ENCODE measurements at places on chromosomes 2 and 18.

- no peak for DNase-seq
Observed at GRCh38 chr2:8219631-8220355, 462.1 kb upstream of the ID2 start.

DNA sequence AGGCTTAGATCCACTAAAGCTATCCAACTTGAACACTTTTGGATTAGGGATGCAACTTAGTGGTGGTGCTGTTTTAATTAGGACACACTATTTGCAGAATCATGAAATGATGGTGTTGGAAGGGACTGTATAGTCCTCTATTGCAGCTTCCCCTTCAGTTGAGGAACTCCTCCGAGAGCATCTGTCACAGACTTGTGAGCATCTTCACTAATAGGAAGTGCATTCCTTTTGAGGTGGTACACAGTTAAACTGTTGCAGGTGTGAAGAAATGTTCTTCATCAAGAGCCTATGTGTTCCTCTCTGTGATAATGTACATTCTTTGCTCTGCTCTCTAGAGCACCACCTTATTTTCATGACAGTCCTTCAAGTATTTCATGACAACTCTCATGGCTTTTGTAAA is 197.4 kb downstream of the CAMKMT start:
- no peak for DNase-seq

DNA sequence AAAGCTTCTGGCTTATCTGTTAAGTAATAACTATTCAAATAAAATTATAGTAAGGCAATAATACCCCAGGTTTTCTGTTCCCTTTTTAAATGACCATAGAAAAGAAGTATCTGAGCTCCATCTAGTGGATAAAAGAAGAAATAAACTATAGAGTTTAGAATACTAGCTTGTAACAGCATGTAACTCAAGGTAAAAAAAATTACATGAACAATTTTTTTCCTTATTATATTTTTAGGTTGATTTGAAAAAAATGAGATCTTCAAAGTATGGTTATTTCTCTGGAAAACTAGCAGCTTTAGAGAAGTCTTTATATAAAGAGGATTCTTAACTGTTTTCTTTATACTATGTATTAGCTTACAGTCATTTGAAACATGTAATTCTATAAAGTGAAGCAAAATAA is 58.1 kb downstream of the NCKAP1 start:
- no peak for DNase-seq

DNA sequence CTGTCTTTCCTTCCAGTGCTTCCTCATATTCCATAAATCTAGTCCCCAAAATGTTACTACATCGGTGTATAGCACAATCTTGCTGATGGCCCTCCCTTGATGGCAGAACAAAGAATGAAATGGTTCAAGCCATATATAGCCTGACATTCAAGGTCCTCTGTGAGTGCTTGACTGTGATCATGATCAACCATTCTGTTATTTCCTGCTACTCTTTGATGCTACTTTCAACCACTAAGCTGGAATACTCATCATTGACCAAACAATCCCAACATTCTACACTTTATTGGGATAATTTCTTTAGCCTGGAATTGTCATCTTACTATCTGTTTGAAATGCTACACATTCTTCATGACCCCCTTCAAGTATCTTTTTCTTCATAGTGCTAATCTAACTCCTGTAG is 633.9 kb downstream of the PLCL1 start:
- no peak for DNase-seq

- no peak for DNase-seq
Observed at GRCh38 chr2:233381638-233381995, 27.3 kb downstream of the DGKD start.

DNA sequence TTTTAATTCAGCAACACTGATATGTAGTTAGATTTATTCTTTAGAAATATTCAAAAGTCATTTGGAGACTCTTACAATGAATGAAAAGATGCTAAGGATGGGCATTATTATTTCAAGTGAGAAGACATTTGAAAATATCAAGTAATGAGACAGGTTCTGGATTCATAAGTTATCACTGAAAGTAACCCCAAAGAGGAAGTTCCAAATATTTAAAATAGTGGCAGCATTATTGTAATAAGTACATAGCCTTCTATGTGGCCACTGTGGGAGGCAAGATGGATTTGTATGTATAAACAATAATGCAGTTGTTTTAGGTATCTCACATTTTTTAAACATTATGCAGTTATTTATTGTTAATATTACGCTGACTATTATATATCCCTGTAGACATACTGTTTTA is 29.7 kb downstream of the ZC3H6 start:
- DNase-seq, result no peak

DNA sequence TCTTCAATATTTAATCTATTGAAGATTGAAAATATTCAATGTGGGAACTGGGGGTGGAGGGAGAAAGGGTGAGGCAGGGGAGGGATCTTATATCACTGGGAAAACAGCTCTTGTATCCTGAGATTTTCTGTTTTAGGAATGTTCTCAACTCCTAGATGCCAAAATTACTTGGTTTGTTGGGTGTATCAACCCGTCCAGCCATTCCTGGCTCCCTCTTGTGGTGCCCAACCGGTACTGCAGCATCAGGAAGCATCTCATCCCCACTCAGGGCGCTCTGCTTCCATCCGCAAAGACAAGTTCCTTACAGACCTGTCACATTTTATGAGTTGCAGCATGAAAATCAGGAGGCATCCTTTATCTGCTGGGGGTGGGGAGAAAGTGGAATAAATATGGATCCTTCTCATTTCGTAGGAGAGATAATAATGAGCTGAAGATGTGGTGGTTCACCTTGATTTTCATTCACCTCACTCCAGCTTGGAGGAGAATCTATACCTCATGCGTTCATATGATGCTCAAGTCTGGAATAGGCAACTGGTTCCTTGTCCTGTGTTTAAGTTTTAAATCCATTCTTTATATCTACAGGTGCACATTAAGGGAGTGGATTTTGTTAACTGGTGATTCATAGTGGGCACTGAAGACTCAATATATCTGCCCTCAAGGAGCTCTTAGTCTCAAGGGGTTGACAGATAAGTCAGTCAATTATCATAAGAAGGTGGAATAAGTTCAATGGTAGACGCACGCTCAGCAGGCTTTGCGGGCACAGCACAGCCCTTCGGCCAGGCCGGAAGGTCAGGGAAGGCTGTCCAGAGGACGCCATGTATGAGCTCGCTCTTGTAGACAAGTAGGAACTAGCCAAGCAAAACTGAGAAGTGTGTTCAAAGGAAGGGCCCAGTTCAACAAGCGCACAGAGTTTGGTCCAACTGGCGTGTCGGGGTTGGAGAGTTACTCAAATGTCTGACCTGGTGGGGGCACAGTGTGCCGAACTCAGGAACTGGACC is 127.3 kb downstream of the RNF144A start:
- peak; percentile 59 for DNase-seq

- no peak for DNase-seq
Observed at GRCh38 chr18:31204166-31204565, 41.5 kb upstream of the DSC1 start.

GRCh38 chr2:111175615-111176014 is 54.9 kb downstream of the BCL2L11 start:
- no peak for DNase-seq

DNA sequence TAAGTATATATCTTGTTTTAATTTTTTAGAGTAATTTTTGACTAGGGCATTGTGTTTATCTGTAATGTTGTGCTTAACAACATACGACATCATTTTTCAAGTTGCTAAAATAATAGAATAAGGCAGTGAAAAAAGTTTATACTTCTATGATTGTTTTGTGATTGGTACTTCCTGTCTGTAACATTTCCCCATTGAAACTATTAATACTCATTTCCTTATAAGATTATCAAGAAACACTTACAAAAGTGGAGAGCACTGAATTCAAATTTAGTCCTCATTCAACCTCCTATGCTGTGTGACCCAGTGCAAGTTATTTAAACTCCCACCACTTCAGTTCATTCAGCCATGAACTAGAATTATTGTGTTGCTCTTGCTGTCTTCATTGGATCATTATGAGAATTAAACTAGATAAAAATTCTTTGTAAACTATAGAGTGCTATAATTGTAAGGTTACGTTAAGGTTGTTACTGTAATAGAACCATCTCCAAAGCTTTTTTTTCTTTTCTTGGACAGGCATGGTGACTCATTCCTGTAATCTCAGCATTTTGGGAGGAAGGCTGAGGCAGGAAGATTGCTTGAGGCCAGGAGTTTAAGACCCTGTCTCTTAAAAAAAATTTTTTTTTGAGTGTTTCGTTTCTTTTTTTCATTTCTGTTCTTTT is 2.8 kb downstream of the ETAA1 start:
- DNase-seq, result no peak

DNA sequence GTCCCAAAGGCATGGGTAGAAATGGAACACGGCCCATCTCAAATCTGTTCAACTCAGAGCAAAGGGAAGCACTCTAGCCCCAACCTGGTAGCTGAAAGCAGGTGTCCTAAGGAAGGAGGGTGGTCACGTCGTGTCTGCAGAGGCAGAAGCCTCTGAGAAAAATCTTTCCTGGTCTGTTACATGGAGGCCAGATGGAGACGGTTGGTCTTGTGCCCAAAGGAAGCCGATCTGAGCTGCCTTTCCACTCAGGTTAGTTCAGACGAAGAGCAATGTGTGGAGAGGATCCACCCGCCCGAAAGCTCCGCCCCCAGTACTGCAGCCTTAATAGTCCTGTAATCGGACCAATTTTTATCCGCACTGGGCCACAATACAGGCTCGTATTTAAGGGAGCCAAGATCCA is 54.9 kb upstream of the AMMECR1L start:
- DNase-seq, result no peak

DNA sequence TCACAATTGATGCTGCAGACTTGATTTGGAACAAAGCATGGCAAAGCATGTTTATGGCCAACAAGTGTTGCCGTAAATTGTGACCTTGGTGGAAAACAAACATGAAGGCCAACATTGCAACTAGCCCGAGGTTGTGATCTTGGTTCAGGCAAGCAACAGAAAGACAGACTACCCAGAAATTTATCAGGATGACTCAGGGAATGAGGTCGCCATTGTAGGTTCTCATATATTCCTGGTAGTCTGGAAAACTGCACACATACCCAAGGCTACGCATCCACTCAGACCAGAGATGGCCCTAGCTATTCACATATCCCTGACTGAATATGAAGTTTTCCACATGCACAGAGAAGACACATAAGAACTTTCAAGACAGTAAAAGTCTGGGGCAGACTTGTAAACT is 30.1 kb downstream of the CYP1B1 start:
- no peak for DNase-seq

DNA sequence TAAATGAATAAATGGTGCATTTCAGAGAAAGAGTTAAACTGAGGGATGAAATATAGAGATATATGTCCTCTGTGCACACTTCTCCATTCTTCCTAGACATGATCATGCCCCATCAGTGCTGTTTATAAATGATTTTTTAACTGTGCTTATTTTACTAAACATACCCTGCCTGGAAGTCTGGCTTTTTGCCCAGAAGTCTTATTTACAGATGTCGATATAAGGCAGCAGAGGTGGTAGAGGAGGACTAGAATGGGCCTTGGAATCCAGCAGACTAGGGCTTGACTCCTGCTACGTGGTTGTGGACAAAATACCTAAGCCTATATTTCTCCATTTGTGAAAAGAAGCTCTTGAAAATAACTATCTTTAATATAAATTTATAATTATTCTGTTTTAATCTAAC is 355.5 kb downstream of the RAD51AP2 start:
- DNase-seq, result no peak

GRCh38 chr2:128305555-128306080 is 13.1 kb downstream of the HS6ST1 start:
- no peak for DNase-seq

GRCh38 chr2:23381084-23381483 is 3.9 kb upstream of the KLHL29 start:
- no peak for DNase-seq

DNA sequence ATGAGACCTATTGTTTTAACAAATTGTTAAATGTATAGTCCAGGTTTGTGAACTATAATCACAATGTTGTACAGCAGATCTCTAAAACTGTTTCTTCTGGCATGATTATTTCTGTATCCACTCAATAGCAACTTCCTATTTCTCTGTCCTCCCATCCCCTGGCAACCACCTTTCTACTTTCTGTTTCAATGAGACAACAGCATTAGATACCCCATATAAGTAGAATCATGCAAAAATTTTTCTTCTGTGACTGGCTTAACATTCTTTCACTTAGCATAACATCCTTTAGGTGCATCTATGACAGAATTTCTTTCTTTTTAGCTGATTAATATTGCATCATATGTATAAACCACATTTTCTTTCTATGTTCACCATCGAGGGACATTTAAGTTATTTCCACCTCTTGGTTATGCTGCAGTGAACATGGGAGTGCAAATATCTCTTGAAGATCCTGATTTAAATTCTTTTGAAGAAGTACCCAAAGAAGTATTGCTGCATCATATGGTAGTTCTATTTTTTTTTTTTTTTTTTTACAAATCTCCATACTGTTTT is 713.5 kb downstream of the LRP1B start:
- no peak for DNase-seq

DNA sequence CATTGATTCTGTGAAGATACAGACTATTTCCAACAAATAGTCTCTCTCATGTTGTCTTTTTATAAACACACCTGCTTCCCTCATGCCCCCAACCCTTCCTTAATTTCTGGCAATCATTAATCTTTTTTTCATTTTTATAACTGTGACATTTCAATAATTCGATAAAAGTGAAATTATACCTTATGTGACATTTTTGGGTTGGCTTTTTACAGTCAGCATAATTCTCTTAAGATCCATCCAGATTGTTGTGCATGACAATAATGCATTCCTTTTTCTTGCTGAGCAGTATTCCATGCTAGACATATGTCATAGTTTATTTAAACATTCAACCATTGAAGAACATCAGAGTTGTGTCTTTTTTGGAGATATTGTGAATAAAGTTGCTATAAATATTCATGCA is 541.8 kb upstream of the VRK2 start:
- no peak for DNase-seq

- DNase-seq, result no peak
Observed at GRCh38 chr2:198587240-198587639, 782.8 kb downstream of the PLCL1 start.

- no peak for DNase-seq
Observed at GRCh38 chr2:30899516-30900054, 92.3 kb upstream of the CAPN13 start.

DNA sequence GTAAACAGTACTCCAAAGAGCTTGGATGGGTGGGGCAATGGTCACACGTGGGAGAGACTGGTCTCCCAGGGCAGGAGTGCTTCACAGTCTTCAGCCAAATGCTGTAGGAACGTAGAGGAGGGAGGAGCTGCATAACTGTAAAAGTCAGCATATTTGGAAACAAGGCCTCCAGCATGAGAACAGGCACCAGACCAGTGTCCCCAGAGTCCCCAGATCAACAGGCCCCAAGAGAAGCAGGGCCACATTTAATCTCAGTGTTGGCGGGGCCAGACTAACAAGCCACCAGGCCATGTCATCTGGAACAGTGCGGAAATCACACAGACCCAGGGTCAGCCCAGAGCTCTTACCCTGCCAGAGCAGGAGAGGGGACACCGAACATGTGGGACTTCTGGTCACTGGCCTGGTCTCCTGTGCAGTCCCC is 63.2 kb downstream of the ADCY3 start:
- no peak for DNase-seq
